ENCODE measurements at places on chromosomes 2 and 18. TPM values are rescaled to one million over a fixed set of nuclear protein-coding genes. Genes with fewer than 3 reads are reported as not detected.

GRCh38 chr2:23589739-23590138 lies 204.8 kb downstream of the KLHL29 start:
- DNase-seq = peak; percentile 40

GRCh38 chr2:84881581-84882413 lies 913 bp upstream of the TRABD2A start:
- peak; percentile 93 for DNase-seq

GRCh38 chr18:48780201-48780912 lies 170.4 kb downstream of the SMAD7 start:
- DNase-seq = no peak

GRCh38 chr2:172093416-172094293 lies 8.3 kb downstream of the DLX1 start:
- no peak for DNase-seq

The GPAT2 gene
- total RNA-seq = 12.5 TPM

The SULT1C2 gene
- total RNA-seq = 2.6 TPM

- no peak for DNase-seq
Measured at GRCh38 chr2:64506686-64507085, 17.4 kb upstream of the AFTPH start.

DNA sequence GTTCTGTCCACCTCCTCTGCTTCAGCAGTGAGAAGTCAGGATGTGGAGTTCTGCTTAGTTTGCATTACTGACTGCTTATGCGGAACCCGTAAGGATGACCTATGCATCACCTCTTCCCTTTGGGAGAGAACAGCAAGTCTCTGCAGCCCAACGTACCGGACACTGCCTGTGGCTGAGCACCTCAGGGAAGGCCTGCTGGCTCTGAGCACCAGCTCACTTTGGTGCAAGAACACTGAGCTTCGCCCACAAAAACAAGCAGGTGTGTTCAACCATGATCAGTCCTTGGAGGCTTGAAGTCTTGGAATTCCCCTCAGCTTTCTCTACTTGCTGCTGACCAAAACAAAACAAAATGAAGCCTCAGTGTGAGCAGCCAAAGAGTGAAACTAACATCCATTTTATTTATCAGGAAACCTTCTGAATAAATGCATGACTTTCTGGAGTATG lies 52.7 kb upstream of the NCK2 start:
- DNase-seq = no peak

GRCh38 chr18:8952769-8953760 lies 149.4 kb upstream of the NDUFV2 start:
- no peak for DNase-seq

The KCNJ13 gene
- not detected for total RNA-seq

DNA sequence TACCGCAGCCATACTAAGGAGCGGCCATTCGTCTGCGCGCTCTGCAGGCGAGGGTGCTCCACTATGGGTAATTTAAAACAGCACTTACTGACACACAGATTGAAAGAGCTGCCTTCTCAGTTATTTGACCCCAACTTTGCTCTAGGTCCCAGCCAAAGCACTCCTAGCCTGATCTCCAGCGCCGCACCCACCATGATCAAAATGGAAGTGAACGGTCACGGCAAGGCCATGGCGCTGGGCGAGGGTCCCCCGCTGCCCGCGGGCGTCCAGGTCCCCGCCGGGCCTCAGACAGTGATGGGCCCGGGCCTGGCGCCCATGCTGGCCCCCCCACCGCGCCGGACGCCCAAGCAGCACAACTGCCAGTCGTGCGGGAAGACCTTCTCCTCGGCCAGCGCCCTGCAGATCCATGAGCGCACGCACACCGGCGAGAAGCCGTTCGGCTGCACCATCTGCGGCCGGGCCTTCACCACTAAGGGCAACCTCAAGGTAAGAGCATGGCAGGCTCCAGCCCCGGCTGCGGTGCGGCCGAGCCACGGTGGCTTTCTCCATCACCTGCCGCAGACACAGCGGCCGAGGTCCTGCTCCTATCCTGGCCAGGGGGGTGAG lies 15.5 kb downstream of the SALL3 start:
- DNase-seq = no peak

- no peak for DNase-seq
Measured at GRCh38 chr18:45724601-45725000, 620 bp downstream of the SLC14A1 start.

DNA sequence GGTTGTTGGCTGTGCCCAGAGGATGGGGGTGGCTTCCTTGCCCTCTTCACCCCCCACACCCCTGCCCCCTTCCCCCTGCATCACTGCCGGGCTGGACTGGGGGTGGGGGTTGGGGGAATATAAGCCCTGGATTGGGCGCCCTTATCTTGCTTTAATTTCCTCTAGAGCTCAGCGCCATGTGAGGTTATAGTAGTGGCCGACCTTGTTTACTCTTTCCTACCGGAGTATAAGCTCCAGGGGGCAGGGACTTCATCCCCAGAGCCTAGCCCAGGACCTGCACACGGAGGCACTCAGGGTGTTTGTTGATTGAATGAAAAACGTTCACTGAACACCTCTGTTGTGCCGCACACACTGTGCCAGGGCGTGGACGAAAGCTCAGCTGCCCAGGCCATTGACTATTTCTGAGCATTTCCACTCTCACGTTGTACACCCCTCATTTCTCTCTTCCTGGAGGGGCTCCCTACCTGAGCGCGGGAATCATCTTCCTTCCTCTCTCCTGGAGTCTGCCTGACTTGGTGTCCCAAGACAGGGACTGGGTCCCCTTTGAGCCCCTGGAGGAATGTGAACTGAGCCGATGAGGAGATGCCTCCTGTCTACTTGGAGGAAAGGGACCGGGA lies 9.3 kb upstream of the SPATA3 start:
- DNase-seq = no peak

- peak; percentile 92 for DNase-seq
Measured at GRCh38 chr18:63422864-63423304, 608 bp upstream of the VPS4B start.

All from spleen (tissue), 13 donors.